Endothelial cell (in vitro differentiated cells): ENCODE measurements at places on chromosomes 16 and 17. TPM values are rescaled to one million over a fixed set of nuclear protein-coding genes. Genes with fewer than 3 reads are reported as not detected.

Gene HOXB9
- 0.49 TPM for total RNA-seq

DNA sequence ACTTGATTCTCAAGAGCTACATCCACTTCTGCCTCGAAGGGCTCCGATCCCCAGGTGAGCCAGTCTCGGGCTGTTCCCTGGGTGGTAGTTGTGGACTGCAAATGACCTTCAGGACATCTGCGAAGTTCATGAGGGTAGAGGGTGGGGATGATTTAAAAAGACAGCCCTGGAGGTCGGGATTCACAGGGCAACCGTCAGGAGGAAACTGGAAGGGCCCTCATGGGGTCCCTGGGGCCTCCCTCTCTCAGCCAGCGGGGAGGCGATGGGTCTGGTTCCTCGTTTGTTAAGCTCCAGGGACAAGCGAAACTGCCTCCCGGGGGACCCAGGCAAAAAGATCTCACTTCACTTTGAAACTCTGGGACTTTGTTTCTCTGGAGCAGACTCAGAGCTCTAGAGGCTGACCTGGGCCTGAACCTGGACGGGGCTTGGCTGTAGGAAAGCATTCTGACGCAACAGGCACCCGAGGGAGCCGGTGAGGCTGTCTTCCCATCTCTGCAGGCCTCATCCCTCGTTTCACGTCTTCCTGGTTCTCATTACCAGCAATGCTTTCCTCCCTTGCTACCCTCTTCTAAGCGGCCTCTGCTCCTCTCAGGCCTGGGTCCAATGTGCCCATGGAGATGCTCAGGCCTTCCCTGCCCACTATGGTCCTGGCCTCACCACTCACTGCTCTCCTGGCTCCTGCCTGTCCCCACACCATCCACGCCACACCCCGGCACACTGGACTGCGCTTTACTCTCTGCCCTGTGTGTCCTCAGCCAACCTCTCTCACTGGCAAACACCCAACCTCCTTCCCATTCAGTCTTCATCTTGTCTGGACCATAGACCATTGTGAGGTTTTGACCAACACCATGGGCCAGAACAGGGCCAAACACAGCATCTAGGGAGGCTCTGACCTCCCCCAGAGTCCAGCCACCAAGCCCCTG, 214.2 kb upstream of the TNRC6C start:
- DNase-seq: no peak

DNA sequence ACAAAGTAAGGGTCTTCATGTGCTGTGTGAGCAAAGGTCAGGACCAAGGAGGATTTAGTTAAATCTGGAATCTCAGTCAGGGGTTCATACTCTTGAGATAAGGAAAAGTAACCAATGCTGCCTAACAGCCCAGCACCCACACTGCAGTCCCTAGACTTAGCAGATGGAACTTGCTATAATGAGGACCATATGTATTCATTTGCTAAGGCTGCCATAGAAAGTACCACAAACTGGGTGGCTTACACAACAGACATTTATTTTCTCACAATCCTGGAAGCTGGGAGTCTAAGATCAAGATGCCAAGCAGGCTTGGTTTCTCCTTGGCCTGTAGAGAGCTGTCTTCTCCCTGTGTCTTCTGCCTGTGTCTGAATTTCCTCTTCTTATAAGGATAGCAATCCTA, 20.8 kb downstream of the ZP2 start:
- no peak for DNase-seq

Gene RHBDL1
- 1.6 TPM for total RNA-seq

DNA sequence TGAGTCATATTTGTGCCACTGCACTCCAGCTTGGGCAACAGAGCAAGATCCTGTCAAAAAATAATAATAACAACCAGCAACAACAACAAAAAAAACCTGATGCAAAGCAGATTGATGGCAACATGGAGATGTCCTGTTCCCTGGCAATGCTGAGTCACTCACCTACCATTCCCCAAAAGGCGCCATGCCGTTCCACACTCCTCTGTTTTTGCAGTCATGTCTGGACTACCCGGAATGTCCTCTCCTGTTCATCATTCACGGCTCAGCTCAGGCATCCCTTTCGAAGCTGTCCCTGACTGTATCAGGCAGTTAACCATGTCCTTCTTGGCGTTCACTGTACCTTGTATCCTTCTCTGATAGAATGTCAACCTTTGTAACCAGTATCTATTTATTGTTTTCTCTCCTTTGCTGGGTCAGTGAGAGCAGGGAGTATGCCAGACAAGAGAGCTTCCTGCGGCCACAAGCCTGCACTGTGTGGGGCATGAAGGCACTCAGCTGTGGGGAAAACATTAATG, 147.7 kb downstream of the ABCC12 start:
- DNase-seq: no peak

DNA sequence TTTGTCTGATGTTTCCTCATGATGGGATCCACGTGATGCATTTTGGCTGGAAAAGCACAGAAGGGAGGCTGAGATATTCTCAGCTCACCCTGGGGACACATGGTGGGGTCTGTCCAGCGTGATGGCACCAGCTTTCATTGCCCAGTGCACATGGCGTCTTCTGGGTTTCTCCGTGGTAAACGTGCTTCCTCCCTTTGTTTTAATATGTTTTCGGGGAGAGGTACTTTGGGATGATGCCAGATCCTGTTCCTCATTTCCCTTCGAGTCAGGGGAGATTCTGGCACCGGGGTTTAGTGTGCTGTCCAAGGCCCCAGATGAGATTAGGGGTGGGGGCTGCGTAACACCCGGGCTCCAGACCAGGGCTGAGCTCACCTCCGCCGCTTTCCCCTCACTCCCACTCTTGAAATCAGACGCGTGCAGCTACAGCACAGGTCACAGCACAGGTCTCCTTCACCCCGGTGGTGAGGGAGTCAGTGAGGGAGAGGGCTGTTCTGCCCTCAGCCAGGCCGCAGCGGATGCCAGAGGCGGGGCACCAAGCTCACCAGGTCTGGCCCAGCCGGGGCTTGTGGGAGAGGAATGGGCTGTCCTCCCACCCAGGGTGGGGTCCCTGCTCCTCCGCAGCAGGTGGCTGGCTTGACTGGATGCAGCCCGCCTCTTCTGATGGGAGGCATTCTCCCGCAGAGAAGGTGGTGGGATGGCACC, 33.9 kb downstream of the COX4I1 start:
- DNase-seq: no peak

Gene HIGD1B
- total RNA-seq: not detected

Gene SNTB2
- total RNA-seq: 16.8 TPM

DNA sequence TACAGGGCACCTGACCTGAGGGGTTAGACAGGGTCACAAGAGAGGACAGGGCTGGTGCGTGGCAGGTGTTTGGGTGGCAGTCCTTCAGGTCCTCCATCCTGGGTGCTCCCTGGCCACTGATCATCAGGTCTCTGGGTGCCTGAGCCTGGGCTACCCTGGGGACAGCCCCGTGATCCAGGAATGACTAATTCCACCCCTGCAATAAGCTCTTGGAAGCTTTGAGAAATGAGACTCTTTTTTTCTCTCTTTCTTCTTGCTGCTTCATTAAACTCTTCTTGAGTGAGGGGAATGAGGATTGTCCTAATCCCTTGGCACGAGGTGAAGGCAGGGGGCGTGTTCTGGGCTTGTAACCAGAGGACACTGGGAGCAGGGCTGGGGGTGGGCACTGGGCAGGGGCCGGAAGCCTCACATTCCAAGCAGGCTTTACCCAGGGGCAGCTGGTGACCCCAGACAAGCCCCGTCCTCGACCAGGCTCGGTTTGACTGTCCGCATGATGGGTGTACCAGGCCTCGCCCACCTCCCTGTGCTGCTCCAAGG, 21.4 kb upstream of the SPNS2 start:
- DNase-seq: no peak

Gene CRISPLD2
- total RNA-seq: 0.54 TPM

- DNase-seq: no peak
Measured at GRCh38 chr16:23085949-23086348, 63.3 kb downstream of the USP31 start.
